Stimulated activated naive CD4-positive, alpha-beta T cell (primary cell): ENCODE measurements at places on chromosomes 3 and 15.

GRCh38 chr15:51310064-51310463 lies 28.3 kb downstream of the CYP19A1 start:
- no peak for DNase-seq

DNA sequence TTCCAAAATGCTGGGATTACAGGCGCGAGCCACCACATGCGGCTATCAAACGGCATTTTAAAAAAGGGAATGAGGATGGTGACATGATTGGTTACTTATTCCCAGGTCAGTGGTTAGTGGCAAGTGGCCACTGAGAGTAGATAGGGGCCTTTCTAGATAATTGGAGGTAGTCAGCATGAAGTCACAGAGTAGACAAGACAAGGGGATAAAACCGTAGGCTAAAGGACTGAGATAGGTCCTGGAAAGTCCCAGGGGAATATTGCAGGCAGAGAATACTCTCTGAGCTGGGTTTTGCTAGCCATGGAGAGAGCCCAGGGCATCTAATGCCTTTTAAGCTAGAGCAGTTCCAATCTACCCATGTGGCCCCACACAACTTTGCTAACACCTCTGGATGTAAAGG lies 52.2 kb downstream of the KCNAB1 start:
- no peak for DNase-seq

DNA sequence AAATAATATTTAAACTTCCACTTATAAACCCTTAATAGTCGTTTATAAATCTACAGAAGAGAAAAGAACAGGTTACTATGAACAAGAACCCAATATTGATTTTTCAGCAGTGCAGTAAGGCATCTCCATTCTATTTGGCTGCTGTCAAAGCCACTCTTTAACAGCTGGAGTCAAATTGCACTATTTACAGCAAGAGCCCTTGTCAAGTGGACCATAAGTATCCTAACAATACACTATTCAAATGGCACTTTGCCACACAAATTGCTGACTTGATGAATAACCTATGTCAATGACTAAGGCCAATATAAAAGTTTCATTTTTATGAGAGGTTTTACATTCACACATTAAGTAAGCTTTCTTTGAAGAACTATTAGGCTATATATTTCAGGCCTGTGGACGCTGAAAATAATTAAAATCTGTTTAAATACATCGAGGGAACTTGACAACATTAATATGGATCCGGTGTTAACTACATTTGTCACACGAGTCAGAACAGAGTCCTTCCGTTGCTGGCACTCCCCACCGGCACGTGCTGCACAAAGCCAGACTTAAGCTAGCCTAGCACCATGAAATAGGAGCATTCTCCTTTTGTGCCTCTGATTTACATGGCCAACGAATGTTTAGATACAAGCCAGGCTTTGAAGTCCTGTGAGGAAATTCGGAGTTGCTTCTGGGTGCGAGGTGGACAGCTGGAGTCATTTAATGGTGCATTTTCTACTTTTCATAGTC lies 100.5 kb downstream of the WDR72 start:
- DNase-seq: no peak

DNA sequence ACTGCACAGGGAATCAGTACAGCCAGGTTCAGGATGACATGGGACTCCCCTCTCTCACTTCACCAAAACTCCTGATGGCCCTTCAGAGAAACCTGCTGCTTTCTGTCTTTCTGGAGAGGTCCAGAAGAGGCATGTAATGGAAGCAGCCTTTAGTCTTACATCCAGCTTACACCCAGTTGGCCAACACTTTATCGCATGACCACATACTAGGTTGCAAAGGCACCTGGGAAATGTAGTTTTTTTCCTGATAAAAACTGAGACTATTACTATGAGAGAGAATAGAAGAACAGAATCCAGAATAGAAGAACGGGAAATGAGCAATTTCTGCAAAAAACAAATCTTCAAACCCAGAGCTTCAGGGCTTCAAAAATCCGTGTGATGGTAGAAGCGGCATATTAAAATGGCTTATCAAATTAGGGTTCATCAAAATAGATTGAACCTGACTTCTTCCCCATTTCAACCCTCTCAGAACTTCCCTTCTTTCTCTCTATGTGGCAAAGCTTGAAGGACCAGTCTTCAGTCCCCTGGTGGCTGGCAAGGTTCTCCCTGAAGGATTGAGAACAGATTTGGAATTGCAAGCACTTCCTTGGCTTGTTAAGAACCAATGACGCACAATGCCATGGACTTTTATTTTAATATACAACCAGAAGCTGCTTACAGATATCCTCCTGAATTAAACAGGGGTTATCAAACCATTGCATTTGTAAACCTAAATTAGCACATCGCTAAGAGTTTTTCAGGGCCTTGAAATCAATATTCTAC lies 34.4 kb downstream of the CORO2B start:
- no peak for DNase-seq

GRCh38 chr15:73366766-73367623 lies 1.8 kb downstream of the HCN4 start:
- no peak for DNase-seq

DNA sequence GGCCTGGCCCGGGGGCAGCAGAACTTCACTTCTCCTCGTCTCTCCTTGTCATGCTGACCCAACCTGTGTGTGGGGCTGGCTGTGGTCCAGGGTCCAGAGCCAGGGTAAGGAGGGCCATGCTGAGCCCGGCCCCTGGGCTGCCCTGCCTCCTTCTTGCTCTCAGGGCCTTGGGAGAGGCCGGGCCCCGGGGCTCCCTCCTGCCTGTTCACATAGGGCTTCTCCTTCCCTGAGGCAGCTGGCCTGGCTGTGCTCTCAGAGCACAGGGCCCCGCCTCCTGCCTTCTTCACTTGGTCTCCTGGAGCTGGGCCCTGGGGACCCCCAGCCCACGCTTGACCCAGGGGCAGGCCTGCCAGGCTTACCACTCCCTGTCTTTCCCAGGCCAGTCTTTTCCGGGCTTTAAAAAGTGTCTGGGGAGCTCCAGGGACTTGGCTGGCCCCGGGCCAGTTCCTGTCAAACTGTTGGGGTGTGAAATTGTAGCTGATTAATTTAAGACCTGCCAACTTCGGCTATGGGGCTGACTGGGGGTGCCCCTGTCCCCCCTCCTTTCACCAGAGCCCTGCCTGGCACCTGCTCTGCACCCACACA lies 11.8 kb downstream of the PLXNA1 start:
- no peak for DNase-seq

GRCh38 chr3:140577911-140578310 lies 100.0 kb upstream of the TRIM42 start:
- DNase-seq: no peak

- no peak for DNase-seq
These were observed 39.7 kb upstream of the VEPH1 start for GRCh38 chr3:157542711-157543500.

GRCh38 chr3:72483554-72484104 lies 364.6 kb downstream of the SHQ1 start:
- DNase-seq: no peak

- DNase-seq: no peak
These were observed 27.0 kb upstream of the SLC28A1 start for GRCh38 chr15:84857418-84858004.

DNA sequence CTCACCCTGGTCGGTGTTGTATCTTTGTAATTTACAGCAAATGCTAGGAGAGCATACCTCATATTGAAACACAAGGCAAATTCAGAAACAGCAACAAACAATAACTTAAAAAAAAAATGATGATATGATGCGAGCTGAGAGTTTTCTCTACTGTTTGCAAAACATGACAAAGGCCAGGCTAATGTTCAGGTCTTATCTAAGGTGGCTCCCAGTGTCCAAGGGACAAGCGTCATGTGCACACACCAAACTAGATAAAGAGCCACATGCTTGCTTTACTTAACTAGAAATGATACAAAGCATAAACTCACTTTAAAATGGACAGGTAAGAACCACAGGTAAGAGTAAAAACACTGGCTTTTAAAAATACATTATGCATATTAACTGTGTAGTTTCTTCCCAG lies 375.9 kb downstream of the FOXP1 start:
- DNase-seq: no peak

DNA sequence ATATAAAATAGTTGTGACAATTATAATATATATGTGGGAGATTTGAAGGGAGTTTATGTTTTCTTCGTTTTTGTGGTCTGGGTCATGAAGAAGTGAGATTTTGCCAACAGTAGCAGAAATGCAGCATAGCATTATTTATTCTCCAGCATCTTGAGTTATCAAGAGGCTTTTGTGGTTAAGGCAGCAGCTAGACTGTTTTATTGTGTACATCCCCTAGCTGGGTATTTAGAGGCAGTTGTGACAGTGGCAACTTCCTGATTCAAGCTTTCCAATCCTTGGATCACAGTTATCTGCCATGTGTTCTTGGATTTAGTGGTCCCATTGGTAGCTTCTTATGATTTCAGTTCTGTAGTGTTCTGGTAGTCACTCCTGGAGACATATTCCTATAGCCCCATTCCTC lies 29.0 kb downstream of the ARIH1 start:
- no peak for DNase-seq

GRCh38 chr15:33584797-33585196 lies 274.0 kb downstream of the RYR3 start:
- DNase-seq: no peak

GRCh38 chr3:121574449-121574848 lies 6.7 kb downstream of the ARGFX start:
- no peak for DNase-seq
